GM04503 (cell line): ENCODE measurements at places on chromosomes 1 and 21.

DNA sequence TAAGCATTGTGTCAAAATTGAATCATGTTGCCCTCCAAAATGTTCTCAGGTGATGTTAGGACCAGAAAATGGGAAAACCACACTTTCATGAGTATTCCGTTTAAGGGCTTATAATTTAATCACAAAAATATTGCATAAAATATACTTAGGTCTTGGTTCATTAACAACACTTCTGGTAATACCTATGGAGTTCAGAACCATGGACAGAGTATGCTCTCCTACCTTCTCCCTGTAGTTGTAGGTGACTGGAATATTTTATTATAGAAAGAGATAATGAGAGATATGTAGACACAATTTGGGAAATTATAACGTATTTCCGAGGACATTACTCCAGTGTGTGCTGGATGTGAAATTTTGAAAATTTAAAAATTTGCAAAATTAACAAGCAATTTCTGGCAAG lies 232.5 kb downstream of the NCAM2 start:
- DNase-seq, result no peak

DNA sequence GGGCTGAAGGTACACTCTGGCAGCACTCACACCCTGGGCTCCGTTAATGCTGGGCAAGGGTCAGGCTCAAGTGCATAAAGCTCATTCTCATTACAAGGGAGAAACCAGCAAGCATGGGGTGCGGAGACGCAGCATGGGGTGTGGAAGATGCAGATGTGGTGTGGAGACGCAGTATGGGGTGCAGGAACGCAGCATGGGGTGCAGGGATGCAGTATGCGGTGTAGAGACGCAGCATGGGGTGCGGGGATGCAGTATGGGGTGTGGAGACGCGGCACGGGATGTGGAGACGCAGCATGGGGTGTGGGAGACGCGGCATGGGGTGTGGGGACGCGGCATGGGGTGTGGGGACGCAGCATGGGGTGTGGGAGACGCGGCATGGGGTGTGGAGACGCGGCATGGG lies 390.7 kb downstream of the NPHP4 start:
- no peak for DNase-seq

DNA sequence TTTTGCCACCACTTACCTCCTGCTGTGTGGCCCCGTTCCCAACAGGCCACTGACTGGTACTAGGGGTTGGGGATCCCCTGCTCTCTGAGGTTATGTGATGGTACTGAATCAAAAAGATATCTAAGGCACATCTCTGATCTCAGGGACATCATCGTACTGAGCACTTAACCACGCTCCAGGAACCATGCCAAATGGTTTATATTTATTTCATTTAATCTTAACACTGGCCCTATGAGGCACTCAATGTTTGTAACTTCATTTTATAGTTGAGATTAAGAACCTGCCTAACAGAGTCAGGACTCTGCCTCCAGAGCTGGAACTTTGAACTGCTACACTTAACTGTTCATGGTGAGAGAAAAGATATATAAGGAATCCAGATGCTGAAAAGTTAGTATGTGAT lies 98.0 kb upstream of the HP1BP3 start:
- no peak for DNase-seq

GRCh38 chr1:49111931-49112330 lies 335.2 kb upstream of the BEND5 start:
- DNase-seq, result no peak

GRCh38 chr1:233238884-233239431 lies 56.6 kb downstream of the PCNX2 start:
- no peak for DNase-seq

GRCh38 chr21:14533499-14534428 lies 12.4 kb downstream of the SAMSN1 start:
- DNase-seq, result no peak
